ENCODE measurements at places on chromosomes 7 and 10.

- DNase-seq, result no peak
Observed at GRCh38 chr10:99844433-99844955, 62.1 kb downstream of the ABCC2 start.

- no peak for DNase-seq
Observed at GRCh38 chr7:20542594-20542993, 72.9 kb upstream of the ABCB5 start.

DNA sequence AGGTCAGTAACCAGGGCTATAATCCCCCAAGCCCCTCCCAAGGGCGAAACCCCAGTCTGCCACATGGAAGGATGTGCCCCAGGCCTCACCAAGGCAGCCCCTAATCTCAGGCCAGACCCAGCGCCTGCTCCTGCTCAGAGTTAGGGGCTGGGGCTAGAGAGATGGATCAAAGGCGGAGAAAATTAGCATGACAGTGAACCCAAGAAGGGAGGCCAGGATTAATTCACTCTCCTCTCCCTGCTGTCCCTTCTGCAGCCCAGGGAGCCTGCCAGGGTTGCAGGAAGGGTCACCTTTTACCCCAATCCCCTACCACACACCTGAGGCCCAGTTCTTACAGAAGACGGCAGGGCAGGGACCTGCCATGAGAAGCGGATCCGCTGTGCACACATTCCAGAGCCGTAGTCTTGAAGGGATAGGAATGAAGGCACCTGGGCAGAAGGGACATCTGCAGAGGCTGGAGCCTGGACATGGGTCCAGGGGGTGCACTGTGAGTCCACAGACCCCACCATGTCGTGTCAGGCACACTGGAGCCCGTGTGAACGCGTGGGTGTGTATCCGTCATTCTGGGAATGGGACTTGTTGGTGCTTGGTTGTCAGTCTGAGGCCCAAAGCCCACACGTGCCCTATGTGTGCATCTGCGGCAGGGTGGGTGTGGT is 11.9 kb upstream of the ZMIZ1 start:
- DNase-seq, result no peak

- no peak for DNase-seq
Observed at GRCh38 chr10:5609952-5610616, 56.3 kb downstream of the ASB13 start.

DNA sequence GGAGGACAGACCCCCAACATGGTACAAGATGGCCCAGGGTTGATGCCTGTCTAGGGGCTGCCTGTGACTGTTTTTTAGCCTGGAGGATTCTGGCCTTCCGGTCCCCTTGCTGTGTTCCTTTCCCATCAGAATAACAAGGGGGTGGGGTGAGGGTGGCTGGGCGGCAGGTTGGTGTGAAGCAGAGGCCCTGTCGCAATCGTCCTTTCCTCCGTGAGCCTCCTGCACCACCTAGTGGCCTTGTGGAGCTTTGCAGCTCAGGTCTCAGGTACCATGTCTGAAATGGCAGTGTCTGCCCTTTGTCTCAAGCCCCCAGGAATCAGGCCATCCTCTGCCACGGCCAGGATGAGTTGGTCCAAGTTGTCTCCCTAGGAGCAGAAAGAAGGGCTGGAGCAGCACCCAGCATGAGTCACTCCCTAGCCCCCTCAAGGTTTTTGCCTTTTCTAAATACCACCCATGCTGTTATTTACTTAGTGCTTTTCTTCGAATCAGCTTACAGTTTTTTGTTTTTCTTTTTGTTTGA is 24.2 kb downstream of the TACR2 start:
- DNase-seq, result peak; percentile 68

DNA sequence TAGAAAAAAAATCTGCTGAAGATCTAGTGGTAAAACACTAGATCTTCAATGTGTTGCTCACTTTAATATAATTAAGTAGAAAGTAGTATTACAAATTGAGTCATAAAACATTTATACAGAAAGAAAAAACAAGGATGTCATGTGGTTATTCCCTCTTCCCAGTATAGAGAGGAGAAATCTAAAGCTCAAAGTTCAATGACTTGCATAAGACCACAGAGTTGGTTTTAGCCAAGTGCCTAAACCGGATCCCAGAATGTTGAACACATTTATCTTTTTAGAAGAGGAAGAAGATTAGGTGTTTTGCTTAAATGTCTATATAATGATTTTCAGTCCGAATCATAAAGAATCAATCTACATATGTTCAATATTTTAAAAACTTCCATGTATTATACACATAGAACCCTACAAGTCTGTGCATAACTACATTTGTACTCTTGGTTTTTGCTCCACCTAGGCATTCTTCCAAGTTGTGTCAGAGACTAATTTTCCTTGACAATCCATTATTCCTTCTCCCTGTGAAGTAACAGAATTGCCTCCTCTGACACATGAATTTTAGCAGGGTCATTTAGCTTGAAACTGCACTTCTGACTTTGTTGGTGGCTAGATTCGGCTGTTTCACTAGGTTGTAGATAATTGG is 389.2 kb downstream of the MAGI2 start:
- no peak for DNase-seq

DNA sequence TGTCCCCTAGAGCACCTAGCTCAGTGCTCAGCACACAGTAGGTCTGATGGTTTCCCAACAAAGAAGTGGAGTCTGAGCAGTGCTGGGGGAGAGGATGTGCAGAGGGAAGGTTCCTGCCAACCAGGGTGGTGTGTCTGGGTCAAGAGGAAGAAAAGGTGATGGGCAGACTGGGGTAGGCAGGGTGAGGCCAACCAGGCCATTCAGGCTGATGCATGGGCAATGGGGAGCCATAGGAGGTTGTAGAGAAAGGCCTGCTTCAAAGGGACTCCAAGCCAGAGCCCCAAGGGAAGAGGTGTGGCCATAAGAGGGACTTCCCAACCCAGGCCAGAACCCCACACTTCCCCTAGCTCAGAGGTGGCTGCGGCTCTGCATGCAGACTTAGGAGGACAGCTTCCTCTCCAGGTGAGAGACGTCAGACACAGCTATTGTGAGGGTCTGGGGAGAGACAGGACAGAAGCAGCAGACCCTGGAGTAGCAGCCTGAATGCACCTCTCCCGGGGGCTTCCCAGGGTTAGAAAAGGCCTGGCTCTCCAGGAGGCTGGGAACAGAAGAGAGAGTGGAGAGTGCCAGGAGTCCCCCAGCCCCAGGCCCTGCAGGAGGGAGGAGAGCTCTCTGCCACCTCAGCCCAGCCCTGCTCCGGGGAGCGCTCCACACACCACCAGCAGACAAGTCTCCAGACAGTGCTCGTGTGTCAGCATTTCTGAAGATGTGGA is 87.4 kb upstream of the ZMIZ1 start:
- DNase-seq, result no peak

- no peak for DNase-seq
Observed at GRCh38 chr10:24360282-24361127, 151.6 kb downstream of the KIAA1217 start.

- DNase-seq, result no peak
Observed at GRCh38 chr10:2619472-2619871, 447.9 kb upstream of the PFKP start.

GRCh38 chr7:170551-171363 is 21.6 kb upstream of the FAM20C start:
- no peak for DNase-seq

GRCh38 chr10:29843143-29843542 is 208.4 kb upstream of the SVIL start:
- DNase-seq, result no peak

DNA sequence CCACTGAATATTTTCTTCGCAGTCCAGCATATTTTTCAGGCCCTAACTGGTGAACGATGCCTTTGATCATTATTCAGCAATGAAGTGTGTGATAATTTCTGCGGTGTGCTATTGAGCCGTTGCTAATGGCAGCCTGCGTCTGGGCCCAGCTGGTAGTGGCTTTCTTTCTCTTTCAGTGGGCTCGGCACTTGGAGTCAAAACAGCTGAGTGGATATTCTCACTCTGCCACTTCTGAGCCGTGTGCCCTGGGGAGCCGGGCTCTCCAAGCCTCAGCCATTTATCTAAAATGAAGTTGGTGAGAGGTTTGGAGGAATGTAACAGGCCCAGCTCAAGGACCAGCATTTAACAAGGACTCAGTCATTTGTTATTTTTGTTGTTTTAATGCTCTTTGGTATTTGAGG is 87.5 kb upstream of the IFRD1 start:
- no peak for DNase-seq

DNA sequence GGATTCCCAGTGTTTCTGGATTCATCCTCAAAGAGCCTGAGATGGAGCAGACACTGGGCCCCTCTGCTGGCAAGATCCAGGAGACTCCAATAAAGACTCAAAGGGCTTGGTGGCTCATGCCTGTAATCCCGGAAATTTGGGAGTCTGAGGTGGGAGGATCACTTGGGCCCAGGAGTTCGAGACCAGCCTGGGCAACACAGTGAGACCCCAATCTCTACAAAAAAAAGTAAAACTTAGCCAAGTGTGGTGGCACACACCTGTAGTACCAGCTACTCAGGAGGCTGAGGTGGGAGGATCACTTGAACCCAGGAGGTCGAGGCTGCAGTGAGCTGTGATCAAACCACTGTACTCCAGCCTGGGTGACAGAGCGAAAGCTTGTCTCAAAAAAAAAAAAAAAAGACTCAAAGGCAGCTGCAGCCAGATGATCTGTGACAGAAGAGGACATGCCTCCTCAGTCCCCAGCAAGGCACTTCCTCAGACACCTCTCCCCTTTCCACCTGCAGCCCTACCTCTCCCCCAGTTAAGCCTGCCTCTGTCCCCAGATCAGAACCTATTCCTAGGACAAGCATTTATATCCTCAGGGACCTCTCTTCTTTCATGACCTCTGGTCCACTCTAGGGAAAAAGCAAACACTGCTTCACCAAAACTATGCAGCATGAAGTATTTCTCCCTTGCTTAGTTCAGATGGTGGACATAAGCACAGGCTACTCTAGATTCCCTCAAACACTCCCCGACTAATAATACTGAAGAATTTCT is 27.9 kb downstream of the PDLIM1 start:
- DNase-seq, result no peak

DNA sequence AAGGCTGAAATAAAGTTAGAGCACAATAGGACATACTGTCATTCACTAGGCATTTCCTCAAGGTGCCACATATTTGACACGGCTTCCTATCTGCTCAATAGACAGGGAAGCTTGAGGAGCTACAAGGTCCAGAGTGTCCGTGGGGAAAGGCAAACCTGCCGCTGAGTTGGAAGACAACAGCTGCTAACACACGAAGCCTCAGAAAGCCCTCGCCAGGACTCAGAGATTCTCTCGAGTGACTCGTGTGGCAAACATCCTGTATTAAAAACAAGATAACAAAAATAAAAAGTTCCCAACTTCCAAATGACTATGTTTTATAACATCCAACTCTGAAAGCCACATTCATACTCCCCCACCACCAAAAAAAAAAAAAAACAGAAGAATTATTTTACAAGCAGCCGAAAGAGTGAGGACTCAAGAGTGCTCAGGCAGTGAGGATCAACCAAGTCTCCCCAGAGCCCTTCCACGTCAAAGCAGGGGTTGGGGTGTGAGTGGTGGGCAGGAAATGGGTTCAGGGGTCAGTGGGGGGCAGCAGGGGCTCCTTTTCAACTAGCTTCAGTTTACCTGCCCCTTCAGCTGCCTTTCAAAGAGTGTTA is 67.6 kb downstream of the STK17A start:
- no peak for DNase-seq

DNA sequence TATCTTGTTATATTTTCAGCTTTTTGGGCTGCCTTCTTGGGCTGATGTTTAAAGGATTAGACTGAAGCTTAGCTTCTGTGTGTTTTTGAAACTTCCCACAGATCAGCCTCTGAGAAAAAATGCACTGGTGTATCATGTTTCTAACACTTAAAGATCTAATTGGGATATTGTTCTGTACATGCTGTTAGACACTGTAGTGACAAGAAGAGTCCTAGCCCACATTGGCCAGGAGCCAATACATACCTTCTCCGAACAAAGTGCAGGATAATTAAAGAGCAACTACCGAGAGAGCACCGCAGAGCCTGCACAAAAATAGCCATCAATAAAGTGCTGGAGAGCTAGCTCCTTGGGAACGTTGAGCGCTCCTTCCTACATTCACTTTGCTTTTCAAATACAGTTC is 289.4 kb upstream of the SP8 start:
- DNase-seq, result no peak

GRCh38 chr10:46542567-46543465 is 13.6 kb downstream of the GPRIN2 start:
- no peak for DNase-seq

DNA sequence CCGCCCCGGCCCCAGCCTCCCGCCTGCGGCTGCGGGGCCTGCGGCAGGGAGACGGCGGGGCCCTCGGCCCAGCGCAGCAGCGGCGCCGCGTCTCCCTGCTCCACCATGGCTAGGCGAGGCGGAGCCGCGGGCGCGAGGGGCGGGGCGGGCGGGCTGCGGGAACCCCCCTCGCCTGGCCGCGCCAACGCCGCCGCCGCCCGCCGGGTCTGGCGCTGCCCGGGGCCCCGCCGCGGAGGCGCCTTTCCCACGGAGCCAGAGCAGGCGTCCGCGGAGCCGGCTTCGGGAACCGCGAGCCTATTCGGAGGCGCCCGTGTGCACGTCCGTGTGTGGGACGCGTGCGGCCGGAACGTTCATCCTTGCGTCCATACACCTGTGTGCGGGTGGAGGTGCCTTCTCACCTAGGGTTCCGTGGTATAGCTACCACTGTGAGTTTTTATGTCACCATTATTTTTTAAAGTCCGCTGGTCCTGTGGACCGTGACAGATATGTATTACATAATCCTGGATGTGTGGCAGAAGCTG is at the start of gene DENND11:
DENND11 (minus strand) TSS at position 120 of the 521 bp plus-strand sequence; CDS start at position 107, 13 bp downstream.
- DNase-seq, result peak; percentile 14

- no peak for DNase-seq
Observed at GRCh38 chr7:140229101-140229525, 52.3 kb upstream of the KDM7A start.

- no peak for DNase-seq
Observed at GRCh38 chr10:112115781-112116385, 67.7 kb downstream of the GPAM start.

DNA sequence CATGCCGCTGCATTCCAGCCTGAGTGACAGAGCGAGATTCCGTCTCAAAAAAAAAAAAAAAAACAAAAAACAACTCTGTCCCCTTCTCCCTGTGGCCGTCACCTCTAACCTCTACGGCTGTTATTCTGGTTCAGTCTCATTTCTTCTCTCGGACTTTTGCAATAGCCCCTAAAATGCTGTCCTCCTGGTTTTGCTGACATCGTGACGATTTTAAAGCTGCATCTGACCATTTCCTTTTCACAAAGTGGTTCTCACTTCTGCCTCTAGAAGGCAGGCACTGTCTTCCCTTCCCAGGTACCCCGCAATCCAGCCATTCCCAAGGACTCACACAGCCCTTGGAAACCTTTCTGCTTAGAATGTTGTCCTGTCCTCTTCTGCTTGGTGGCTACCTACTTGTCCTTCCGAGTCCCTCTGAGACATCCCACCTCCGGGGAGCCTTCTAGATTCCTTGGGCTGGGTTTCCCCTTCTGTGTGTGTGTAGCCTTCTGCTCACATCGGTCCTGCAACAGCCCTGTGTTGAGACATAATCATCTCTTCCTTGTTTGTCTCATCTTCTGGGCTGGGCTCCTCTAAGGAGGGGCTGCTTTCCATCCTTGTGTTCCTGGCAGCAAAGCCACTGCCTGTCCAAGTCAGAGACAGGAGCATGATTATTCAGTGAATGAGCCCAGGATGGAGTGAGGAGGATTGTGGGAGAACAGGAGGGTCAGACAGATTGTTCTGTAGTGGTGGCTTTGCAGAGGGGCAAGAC is 83.1 kb downstream of the GRK5 start:
- DNase-seq, result no peak

- DNase-seq, result no peak
Observed at GRCh38 chr10:33773886-33774480, 439.5 kb upstream of the NRP1 start.

GRCh38 chr7:2516194-2516555 is 3.4 kb upstream of the LFNG start:
- no peak for DNase-seq

- DNase-seq, result peak; percentile 49
Observed at GRCh38 chr7:114865564-114865963, 56.3 kb upstream of the MDFIC start.

- no peak for DNase-seq
Observed at GRCh38 chr10:37700886-37701780, 156.3 kb downstream of the ZNF248 start.
